ENCODE measurements at places on chromosomes 16 and 17.

DNA sequence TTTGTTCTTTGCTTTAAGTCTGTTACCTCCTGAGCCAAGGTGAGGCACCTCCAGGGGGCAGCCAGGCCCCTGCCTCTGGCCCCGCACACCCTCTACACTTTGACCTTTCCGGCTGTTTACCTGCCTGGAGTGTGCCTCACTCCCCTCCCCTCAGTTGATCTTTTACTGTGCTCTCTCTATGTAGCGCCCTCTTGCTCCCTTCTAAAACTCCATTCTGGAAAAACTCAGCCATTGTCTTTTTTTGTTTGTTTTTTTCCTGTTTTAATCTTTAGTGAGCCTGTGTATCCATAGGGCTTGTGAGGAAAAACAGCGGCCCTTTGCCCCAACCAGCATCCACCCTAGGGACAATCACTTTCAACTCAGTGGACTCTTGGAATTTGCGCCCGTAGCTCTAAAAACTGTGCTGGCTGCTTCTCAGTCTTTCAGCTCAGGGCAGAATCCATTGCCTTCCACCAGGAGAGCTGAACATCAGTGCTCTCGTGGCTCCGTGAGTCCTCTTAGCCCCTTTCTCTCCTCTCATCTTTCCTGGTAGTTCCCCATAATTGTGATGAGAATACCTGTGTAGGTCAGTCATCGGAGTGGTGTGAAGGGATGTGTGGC lies 4.3 kb downstream of the AMDHD2 start:
- DNase-seq = no peak

DNA sequence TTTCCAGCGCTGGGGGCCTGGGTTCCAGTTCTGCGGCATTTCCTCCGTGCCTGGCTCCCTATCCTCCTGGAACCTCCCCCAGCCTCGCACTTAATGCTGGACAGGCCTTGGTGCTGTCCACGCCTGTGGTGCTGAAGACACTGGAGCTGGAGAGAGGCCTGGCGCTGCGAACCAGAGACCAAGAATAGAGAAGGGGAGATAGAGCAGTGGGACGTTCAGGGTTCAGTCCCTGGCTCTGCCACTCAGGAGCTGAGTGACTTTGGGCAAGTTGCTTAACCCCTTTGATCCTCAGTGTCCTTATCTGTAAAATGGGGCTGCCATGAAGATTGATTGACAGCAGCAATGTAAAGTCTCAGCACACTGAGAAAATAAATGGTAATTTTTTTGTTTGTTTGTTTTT lies 11.9 kb downstream of the SBK1 start:
- DNase-seq = no peak

- DNase-seq = no peak
Measured at GRCh38 chr16:58264961-58265479, 29.8 kb downstream of the PRSS54 start.

- no peak for DNase-seq
Measured at GRCh38 chr16:89473791-89474414, 16.5 kb downstream of the ANKRD11 start.

DNA sequence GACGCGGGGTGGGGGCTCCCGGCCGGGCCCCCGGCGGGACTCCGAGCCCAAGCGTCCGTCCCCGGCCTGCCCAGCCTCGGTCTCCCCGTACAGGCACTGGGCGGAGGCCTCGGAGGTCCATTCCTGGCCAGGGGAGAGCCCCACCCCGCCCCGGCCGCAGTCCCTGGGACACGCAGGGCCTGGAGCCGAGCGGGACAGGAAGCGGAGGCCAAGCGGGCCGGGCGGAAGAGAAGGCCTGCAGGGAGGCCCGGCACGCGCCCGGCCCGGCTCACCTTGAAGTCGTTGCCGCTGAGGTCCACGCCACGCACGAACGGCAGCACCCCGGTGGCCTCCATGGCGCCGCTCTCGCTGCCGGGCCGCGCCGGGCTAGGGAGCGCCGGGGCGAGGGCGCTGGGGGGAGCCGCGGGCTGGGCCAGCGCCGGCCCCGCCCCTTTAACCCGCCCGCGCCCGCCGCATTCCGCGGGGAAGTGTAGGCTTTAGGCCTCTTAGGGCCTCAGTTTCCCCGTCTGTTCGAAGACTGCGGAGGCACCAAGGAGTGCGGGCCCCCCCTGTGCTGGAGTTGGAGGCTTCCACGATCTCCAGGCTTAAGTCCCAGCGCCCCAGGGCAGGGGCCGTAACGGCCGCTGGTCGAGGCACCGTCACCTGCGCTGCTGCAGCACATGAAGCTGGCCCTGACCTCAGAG lies at the start of gene FLII:
FLII (minus strand) TSS at position 383 of the 683 bp plus-strand sequence; CDS start at position 335, 48 bp downstream.
- DNase-seq = no peak
